ENCODE measurements at places on chromosomes 6 and 20.

DNA sequence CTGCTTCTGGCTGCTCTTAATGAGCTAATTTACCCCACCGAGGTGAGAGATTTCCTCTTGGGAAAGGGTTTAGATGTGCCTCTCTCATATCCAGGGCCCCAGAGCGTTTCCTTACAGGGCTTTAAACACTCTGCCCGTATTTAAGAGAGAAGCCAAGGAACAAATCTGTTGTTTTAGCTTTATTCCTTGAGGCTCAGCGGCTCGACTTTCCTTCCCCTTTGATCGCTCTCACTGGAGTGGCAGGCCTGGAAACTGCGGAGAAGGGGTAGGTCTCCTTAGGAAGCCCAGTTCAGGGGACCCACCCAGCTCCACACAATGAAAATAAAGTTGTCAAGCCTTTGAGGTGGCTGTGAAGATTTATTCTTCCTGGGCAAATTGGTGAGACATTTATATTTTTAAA lies 132.0 kb upstream of the JAG1 start:
- no peak for DNase-seq

DNA sequence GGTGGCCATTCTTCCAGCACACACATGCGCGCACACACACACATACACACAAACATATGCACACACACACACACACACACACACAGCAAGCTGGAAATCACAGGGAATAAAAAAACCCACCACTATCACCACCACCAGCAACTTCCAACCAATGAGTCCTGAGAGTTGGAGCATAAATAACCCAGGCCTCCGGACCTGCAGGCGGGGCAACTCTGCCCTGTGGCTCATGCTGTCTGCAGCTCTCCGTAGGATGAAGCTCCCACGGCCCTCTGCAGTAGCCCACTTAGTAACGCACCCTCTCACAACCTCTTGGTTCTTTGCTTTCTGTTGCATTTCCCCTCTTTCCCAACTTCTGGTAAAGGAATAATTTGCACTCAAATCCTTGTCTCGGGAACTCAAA lies 275.2 kb downstream of the PREX1 start:
- no peak for DNase-seq

- DNase-seq, result no peak
These were observed 341.8 kb downstream of the SYNE1 start for GRCh38 chr6:152295346-152295745.

DNA sequence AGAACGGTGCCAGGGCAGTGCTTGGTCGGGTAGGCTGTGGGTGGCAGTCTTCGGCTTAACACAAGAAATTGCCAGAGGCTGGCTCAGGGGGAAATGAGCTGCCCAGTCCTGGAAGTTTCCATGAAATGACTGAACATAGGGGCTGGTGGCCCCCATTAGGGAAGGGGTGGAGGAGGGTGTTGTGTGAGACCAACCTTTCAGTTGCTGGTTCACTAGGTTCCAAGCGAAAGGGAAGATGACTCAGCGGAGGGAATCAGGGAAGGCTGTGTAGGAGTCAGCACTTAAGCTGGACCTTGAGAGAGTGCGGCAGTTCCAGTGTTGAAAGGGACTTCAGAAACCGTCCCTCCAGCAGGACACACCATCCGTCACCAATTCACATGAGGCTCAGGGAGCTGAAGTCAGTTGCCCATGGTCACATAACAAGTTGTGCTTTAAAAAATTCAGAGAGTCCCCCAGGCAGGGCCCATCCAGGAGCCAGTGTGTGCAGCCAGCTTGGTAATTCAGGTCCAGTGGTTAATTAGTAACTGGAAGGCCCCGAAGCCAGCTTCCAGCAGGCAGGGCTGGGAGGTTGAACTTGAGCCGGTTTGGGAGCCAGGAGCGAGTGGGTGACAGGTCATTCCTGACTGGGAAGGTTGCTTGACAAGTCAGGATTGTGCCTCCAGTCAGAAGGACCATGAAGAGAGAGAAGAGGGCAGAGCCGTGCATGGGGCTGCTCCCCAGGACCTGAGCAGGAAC lies at the start of gene SGK2:
Gene SGK2, plus strand, starts transcription at position 616 of the 735 bp plus-strand sequence. CDS start 7,469 bp downstream, outside the sequence.
- DNase-seq, result no peak

- no peak for DNase-seq
These were observed 39.3 kb upstream of the TRAF3IP2 start for GRCh38 chr6:111644893-111645430.

DNA sequence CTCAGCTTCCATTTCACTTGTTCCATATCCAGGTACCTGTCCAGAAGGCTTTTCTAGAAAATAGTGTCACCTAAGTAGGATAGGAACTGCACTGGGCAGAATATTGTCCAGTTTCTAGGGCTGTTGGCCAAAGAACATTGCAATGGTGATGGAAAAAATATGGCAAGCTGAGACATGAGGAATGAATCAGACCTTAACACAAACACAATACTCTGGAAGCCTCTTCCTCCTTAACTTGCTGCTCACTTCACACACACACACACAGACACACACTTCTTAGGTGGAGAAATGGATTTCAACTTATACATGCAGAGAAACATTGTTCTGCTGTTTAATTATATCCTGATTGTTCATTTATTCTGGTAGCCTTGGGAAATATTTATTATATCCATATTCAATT lies 203.0 kb upstream of the RGS17 start:
- no peak for DNase-seq

GRCh38 chr6:158972241-158973233 lies 27.5 kb downstream of the RSPH3 start:
- no peak for DNase-seq

DNA sequence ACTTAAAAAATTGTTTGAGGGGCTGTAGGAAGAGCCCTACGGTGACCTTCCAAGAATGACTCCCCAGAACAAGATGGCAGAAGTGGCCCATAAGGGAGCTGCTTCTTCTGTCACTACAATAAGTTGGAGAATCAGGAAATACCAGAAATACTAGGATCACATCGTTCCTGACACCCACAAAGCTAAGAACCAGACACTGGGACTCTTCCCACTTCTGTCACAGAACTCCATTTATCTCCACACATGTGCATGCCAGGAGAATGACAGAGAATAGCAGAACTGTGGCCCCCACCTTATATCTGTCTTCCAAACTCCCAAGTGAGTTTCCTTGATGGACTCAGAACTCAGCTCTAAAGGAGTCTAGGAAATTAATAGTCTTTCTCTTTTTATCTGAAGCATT lies 54.6 kb upstream of the UBR2 start:
- no peak for DNase-seq

DNA sequence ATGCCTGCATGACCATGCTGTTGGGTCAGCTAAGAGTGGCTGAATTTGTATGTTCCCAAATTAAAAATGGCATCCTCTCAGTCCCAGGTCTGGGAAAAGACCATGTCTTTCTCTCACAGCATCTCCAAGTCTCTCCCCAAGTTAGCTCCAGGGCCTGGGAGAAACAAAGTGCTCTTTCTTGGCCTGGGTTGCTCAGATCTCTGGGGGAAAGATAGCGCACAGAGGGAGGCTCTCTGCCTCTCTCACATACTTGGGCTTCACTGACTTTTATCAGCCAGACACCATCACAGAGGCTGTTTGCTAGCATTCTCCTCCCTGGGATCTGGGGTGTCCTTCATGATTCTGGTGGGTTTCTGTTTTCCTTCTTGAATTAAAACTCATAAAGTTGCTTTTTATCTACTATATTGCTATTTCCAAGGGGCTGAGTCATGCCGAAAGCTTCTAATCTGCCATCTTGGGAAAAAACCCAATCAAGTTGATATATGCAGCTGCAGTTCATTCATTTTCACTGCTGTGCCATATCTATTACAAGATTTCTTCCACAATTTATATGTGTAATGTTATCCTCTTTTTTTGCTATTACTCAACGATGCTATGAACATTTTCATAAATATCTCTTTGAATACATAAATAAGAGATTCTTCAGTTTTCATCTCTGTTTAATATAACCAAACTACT lies 190.2 kb downstream of the MOXD1 start:
- DNase-seq, result no peak

- no peak for DNase-seq
These were observed 25.9 kb downstream of the TBC1D20 start for GRCh38 chr20:436476-436875.

- no peak for DNase-seq
These were observed 38.1 kb upstream of the NOX3 start for GRCh38 chr6:155493694-155494143.

DNA sequence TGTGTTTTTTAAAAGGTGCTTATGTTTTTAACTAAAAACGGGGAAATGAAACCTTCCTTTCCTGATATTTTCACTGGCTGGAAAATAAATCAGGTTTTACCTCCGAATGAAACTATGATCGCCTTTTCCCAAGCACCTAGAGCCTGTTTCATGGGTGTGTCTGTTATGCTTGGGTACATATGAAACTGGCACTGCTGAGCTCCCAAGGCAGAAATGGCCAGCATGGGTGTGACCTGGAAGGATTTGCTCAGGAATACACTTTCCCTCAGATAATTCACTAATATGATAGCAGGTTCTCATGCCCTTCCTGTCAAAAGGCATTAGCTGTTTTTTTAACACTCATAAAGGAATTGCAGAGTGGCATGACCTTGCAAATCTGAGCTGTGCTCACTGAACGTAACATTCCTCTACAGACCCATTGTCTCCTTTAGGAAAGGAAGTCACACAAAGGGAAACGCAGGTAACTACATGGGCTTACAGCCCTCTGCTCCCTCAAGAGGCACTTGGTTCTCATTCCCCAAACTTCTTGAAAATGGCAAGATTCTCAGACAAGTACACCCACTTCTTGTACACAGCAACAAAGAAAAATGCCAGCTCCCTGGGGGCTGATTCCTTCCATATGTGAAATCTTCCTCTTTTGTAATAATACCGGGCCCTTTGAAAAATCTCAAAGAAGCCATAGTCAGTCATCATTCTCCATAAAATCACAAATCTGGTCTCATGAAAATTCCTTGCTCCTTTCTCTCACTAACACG lies 72.7 kb downstream of the METTL24 start:
- DNase-seq, result no peak

DNA sequence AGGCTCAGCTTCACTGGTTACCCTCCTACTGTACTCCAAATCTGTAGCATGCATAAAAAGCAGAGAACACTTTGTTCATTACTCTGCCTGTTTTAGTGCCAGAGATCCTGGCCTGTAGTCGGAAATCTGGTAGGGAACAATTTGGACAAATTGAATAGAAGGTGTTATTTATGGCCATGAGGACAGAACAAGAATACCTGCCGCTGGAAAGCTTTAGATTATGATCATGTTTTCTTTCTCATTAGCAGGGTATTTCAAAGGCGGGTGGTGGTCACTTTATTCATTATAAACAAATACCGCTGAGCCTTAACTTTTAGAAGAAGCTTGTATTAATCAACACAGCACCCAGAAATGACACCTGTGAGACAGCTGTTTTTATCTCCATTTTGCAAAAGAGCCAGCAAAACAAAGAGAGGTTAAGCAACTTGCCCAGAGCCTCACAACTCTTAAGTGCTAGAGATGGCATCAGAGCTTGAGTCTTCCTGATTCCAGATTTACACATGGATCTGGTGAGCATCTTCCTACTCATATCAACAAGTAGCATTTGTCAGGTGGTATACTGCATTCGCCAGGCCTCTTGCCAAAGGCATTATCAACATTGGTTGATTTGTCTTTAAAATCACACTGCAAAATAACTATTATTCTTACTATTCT lies 110.5 kb downstream of the LCA5 start:
- DNase-seq, result no peak

DNA sequence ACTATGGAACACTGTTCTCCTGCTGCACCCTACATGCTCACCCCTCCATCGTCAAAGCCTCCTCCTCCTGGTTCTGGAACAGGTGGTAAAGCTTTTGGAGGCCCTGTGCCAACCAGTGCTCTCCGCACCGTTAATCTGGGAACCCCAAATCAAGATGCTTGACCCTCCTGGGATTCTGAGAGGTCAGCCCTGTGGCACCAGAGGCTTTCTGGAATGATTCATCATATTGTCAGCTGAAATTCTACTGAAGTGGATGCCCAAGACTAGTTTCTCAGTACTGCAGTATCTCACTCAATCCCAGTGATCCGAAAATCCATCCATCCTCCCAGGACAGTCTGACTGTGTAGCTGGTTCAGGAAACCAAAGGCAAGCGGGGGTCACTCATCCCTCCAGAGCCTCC lies 92.7 kb downstream of the TRERF1 start:
- no peak for DNase-seq

GRCh38 chr6:85865420-85866369 lies 223.0 kb upstream of the SYNCRIP start:
- no peak for DNase-seq

GRCh38 chr20:2762578-2763131 lies 37.8 kb downstream of the CPXM1 start:
- no peak for DNase-seq

DNA sequence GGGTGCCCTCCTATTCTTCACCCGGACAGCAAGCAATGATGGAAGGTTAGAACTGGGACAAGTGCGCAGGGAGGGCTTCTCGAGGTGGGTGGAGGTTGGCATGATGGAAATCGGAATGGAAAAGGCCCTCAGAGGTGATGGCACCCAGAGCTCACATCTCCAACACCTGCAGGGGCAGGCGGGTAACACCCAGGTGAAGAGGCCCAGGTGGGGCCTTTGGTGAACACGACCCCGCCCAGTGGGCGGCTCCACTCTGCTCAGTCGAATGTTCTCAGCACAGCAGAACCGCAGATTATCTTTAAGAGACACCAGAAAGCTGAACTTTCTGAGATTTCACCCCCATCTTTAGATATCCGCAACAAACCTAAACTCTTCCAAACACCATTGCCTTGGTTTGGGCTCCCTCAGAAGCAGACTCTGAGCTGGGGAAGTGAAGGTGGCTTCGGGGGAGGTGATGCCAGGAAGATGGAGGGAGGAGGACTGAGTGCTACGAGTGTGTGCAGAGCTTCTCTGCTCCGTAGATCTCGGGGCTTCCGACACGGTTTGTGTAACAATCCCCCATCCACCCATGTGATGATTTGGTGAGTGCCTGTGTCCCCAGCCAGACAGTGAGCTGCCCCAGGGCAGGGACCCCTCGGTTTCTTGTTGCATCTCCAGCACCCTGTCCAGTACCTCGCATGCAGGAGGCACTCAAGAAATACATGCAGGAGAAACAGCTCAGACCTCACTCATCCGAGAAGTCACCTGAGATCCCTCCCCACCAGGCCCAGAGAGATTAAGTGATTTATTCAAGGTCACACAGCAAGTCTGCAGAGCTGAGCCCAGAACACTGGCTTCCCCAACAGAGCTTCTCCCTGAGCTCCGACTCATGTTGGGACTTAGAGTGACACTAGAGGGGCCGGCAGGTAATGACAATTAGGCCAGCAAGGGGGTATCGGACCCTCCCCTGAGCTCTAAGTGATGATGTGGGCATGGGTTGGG lies 45.4 kb downstream of the BPIFB1 start:
- no peak for DNase-seq

DNA sequence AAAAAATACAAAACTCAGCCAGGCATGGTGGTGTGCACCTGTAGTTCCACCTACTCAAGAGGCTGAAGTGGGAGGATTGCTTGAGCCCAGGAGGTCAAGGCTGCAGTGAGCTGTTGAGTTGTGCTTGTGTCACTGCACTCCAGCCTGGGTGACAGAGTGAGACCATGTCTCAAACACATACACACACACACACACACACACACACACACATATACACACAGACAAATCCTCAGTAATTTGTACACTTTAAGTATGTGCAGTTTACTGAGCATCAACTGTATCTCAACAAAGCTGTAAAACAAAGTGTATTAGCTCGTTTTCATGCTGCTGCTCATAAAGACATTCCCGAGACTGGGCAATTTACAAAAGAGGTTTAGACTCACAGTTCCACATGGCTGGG lies 7.3 kb downstream of the TFB1M start:
- no peak for DNase-seq

- DNase-seq, result no peak
These were observed 31.6 kb downstream of the SPDEF start for GRCh38 chr6:34524499-34524898.

All from stimulated activated CD8-positive, alpha-beta memory T cell treated with anti-CD3 and anti-CD28 coated beads, Interleukin-4, amount 100 ng/mL, for 1 hour (primary cell).